ENCODE measurements at places on chromosomes 3 and 15. TPM values are rescaled to one million over a fixed set of nuclear protein-coding genes. Genes with fewer than 3 reads are reported as not detected.
A peak's percentile ranks its signal among the peaks of the same experiment; 100 is the strongest.

Gene CFAP100
- not detected for total RNA-seq

Gene MOBP
- not detected for total RNA-seq

Gene GP5
- 0.11 TPM for total RNA-seq

Gene AADAC
- not detected for total RNA-seq

Gene SPESP1
- 3.4 TPM for total RNA-seq

Gene KCNMB3
- 0.38 TPM for total RNA-seq

Gene MRPS25
- total RNA-seq: 27.2 TPM

Gene LRRC49
- 10.3 TPM for total RNA-seq

Gene PAQR5
- 4.6 TPM for total RNA-seq

Gene SLC28A2
- total RNA-seq: not detected

Gene RBMS3
- 40.0 TPM for total RNA-seq

Gene CHSY1
- total RNA-seq: 31.3 TPM

Gene SRP14
- 257 TPM for total RNA-seq

Gene COL6A5
- total RNA-seq: not detected

Gene NR1I2
- not detected for total RNA-seq

Gene SMCO1
- not detected for total RNA-seq

- H3K36me3 ChIP-seq: no peaks in the 10 kb centered on the region
- no peaks in the 10 kb centered on the region for H3K4me1 ChIP-seq
- no peak overlapping the region for H3K4me3 ChIP-seq
- DNase-seq: no peak
- no peak overlapping the region for H3K27ac ChIP-seq
Measured at GRCh38 chr3:114186501-114186900, 7.6 kb upstream of the DRD3 start.

GRCh38 chr3:54968546-54969172, 40.8 kb upstream of the LRTM1 start:
- no peaks in the 10 kb centered on the region for H3K27me3 ChIP-seq
- DNase-seq: peak; percentile 66
- no peaks in the 10 kb centered on the region for H3K36me3 ChIP-seq

DNA sequence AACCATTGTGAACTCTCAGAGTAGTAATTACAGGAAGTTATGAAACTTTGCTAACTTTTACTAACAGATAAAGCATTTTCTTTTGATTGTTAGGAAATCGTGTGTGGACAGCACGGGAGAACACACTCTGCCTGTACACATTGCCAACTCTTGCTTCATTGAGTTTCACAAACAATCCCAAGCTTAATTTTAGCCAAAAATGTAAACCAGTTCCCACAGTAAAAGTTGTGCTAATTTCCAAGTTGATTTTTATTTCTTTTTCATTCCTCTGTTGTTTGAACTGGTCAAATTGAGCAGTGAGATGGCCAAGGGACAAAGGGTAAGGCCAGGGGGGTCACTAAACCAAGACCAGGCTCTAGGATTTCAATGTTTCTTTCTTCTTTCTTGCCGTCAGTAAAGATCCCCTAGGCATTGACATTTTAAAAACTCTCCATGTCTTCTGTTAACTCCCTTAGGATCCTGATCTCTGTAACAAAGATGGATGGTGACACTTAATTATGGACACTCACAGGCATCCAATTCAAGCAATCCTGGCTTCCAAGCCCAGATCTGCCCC, 414.9 kb downstream of the RBMS3 start:
- H3K36me3 ChIP-seq: peaks cover 3% of the 10 kb centered on the region
- peak overlapping the region; percentile 98 for H3K27ac ChIP-seq
- H3K27me3 ChIP-seq: no peaks in the 10 kb centered on the region
- H3K4me3 ChIP-seq: peak overlapping the region; percentile 52

- no peak overlapping the region for H3K4me3 ChIP-seq
- H3K36me3 ChIP-seq: no peaks in the 10 kb centered on the region
- no peaks in the 10 kb centered on the region for H3K27me3 ChIP-seq
Measured at GRCh38 chr3:183265834-183266417, 12.9 kb downstream of the B3GNT5 start.

- no peaks in the 10 kb centered on the region for H3K36me3 ChIP-seq
- H3K4me3 ChIP-seq: peak within 1 kb of the TSS; percentile 73
- DNase-seq: peak; percentile 77
- no peaks in the 10 kb centered on the region for H3K27me3 ChIP-seq
Measured at GRCh38 chr3:119579366-119580066, at the start of gene ADPRH. Gene ADPRH (plus strand): TSS chr3:119579492. CDS start chr3:119582170, 2,678 bp downstream.

DNA sequence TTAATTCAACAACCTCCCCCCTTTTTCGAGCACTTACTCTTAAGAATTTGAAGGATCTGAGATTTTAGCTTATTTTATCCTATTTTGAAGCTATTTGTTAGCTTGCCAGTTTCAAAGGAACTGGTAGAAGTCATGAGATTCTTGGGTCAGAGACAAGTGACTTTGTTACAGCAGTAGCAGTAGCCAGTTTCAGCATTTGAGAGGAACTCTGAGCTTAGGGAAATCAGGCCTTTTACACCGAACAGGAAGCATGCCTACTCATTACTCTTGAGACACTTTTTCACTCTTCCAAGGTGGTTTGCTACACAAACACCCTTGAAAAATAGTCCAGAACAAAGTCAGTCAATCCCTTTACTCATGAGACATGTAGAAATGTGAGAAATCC, 24.5 kb upstream of the TM4SF1 start:
- no peak overlapping the region for H3K4me3 ChIP-seq
- DNase-seq: no peak
- no peak overlapping the region for H3K27ac ChIP-seq

GRCh38 chr3:72559385-72559784, 288.9 kb downstream of the SHQ1 start:
- no peak overlapping the region for H3K4me3 ChIP-seq
- no peak overlapping the region for H3K27ac ChIP-seq

GRCh38 chr3:9779721-9780457, 10.1 kb upstream of the CAMK1 start:
- peaks cover 15% of the 10 kb centered on the region for H3K36me3 ChIP-seq
- no peaks in the 10 kb centered on the region for H3K27me3 ChIP-seq
- H3K4me1 ChIP-seq: peaks cover 23% of the 10 kb centered on the region
- H3K4me3 ChIP-seq: no peak overlapping the region
- DNase-seq: no peak
- H3K27ac ChIP-seq: 0 out of 2 replicates have a peak overlapping the region, but pooled peaks have one; percentile 93

- no peaks in the 10 kb centered on the region for H3K36me3 ChIP-seq
- no peak overlapping the region for H3K27ac ChIP-seq
- peak; percentile 17 for DNase-seq
- peaks cover 15% of the 10 kb centered on the region for H3K4me1 ChIP-seq
- H3K4me3 ChIP-seq: no peak overlapping the region
- no peaks in the 10 kb centered on the region for H3K27me3 ChIP-seq
Measured at GRCh38 chr3:117748131-117748530, 1038.6 kb downstream of the TUSC7 start.

DNA sequence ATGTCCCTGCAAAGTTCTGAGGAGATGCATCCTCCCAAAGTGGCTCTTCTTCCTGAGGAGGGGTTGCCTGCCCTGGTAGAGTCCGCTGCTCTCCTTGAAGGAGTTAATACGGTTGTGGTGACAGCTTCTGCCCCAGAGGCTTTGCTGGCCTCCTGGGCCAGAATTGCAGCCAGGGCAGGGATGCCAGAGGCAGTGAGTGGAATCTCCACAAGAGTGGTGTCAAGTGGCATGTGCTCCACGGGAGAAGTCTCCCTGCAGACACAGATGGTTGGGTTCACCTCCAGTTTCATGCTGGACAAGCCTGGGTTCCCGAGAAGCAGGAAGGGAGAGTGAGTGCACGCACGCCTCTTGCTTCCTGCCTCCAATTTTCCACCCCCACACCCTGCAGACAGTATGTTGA, 105.5 kb downstream of the SLC25A26 start:
- H3K27ac ChIP-seq: no peak overlapping the region
- no peaks in the 10 kb centered on the region for H3K4me1 ChIP-seq
- H3K4me3 ChIP-seq: no peak overlapping the region
- no peaks in the 10 kb centered on the region for H3K27me3 ChIP-seq
- H3K36me3 ChIP-seq: no peaks in the 10 kb centered on the region

- H3K4me1 ChIP-seq: peaks cover 11% of the 10 kb centered on the region
- DNase-seq: no peak
- no peaks in the 10 kb centered on the region for H3K27me3 ChIP-seq
- H3K36me3 ChIP-seq: peaks cover 18% of the 10 kb centered on the region
- H3K4me3 ChIP-seq: no peak overlapping the region
- no peak overlapping the region for H3K27ac ChIP-seq
Measured at GRCh38 chr15:40747685-40748631, 7.1 kb downstream of the RMDN3 start.

DNA sequence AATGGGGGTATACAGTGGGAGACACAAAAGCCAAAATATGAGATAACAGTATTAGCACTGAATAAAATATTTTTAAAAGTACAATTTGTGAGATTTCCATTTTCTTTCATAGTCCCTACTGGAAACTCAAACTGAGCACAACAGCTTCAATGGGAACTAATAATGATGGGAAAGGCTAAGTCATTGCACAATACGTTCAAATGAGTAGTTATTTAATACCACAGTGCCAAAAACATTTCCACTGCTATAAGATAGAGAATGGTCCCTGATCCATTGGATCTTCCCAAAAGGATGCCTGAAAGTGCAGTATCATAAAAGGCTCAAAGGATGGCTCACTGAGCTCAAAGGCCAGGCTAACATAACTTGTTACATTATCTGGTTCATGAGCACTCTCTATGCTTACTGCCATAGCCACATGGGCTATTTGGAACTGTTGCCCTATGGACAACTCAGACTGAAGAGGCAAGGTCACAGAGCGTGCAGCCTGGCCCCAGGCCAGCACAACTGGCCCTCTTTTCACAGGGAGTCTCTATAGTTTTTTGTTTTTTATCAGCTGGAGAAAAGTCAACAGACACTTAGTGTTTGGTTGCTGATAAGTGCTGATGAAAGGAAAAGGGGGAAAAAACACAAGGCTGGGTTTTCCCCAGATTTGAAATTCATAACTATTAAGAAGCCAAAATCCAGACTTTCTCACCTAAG, 54.1 kb upstream of the PPIB start:
- no peak overlapping the region for H3K27ac ChIP-seq
- H3K4me3 ChIP-seq: no peak overlapping the region
- peak; percentile 36 for DNase-seq
- H3K27me3 ChIP-seq: no peaks in the 10 kb centered on the region

- no peak overlapping the region for H3K27ac ChIP-seq
- no peaks in the 10 kb centered on the region for H3K36me3 ChIP-seq
- DNase-seq: peak; percentile 21
- no peak overlapping the region for H3K4me3 ChIP-seq
- H3K4me1 ChIP-seq: peaks cover 4% of the 10 kb centered on the region
- no peaks in the 10 kb centered on the region for H3K27me3 ChIP-seq
Measured at GRCh38 chr15:95988574-95988887, 342.0 kb upstream of the NR2F2 start.

DNA sequence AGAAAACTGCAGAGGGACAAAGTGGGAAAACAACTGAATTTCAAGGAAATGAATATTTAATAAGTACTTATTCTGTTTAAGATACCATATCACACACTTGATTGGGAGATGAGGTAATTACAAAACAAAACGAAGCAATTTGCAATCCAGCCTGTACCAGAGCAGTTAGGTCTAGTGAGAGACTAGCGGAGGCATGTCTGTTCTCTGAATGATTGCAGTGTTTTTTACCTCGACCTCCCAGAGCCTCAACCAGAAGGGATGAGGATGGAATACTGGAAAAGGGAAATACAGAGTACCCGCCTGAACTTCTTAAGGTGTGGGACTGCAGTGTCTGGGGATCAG, 59.5 kb downstream of the PIK3CB start:
- DNase-seq: peak; percentile 15
- no peaks in the 10 kb centered on the region for H3K27me3 ChIP-seq
- 0 out of 2 replicates have a peak overlapping the region, but pooled peaks have one; percentile 11 for H3K4me3 ChIP-seq
- peaks cover 21% of the 10 kb centered on the region for H3K4me1 ChIP-seq
- H3K27ac ChIP-seq: peak overlapping the region; percentile 66

GRCh38 chr15:74830868-74831267, 4.4 kb downstream of the CPLX3 start:
- no peaks in the 10 kb centered on the region for H3K36me3 ChIP-seq
- no peak overlapping the region for H3K4me3 ChIP-seq
- no peak overlapping the region for H3K27ac ChIP-seq
- no peak for DNase-seq
- H3K4me1 ChIP-seq: no peaks in the 10 kb centered on the region

GRCh38 chr15:83695901-83696425, 42.0 kb downstream of the ADAMTSL3 start:
- H3K27me3 ChIP-seq: no peaks in the 10 kb centered on the region
- DNase-seq: no peak
- no peaks in the 10 kb centered on the region for H3K4me1 ChIP-seq

DNA sequence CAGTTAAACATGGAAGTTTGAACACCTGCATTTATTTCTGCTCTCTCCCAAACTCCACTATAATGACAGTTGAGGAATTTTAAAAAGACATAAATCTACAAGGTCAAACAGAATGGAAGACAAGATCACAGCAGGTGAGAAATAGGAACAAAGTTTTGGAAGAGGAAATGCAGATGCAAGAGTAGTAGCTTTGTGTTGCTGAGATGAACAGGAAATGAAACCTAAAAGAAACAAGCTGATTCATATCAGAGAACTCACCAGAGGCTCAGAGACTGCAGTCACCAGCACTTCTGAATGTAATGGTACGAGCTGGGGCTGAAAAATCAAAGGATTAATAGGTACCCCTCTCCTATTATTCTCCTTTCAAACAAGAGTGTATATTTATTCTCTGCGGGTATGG, 459.9 kb downstream of the RAP2B start:
- no peaks in the 10 kb centered on the region for H3K4me1 ChIP-seq
- no peak overlapping the region for H3K4me3 ChIP-seq
- H3K27me3 ChIP-seq: no peaks in the 10 kb centered on the region
- no peak for DNase-seq
- H3K36me3 ChIP-seq: no peaks in the 10 kb centered on the region

- no peaks in the 10 kb centered on the region for H3K27me3 ChIP-seq
- H3K36me3 ChIP-seq: no peaks in the 10 kb centered on the region
- DNase-seq: no peak
- peaks cover 12% of the 10 kb centered on the region for H3K4me1 ChIP-seq
- no peak overlapping the region for H3K4me3 ChIP-seq
- no peak overlapping the region for H3K27ac ChIP-seq
Measured at GRCh38 chr15:33859992-33860545, 108.2 kb upstream of the CHRM5 start.

DNA sequence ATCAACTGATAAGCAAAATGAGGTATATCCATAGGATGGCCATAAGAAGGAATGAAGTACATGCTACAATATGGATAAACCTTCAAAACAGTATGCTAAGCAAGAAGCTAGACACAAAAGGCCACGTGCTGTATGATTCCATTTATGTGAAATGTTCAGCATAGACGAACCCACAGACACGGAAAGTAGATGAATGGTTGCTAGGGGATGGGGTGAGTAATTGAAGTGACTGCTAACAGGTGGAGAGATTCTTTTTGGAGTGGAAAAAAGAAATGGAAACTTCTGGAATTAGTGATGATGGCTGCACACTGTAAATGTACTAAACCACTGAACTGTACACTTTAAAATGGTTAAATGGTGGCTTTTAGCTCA, 630 bp upstream of the EFCAB12 start:
- H3K4me1 ChIP-seq: no peaks in the 10 kb centered on the region
- peak; percentile 21 for DNase-seq
- peak overlapping the region; percentile 82 for H3K4me3 ChIP-seq
- peaks cover 28% of the 10 kb centered on the region for H3K36me3 ChIP-seq
- H3K27me3 ChIP-seq: no peaks in the 10 kb centered on the region

GRCh38 chr3:113556946-113557335, 24.6 kb downstream of the SIDT1 start:
- no peak overlapping the region for H3K27ac ChIP-seq
- peaks cover 9% of the 10 kb centered on the region for H3K4me1 ChIP-seq
- H3K4me3 ChIP-seq: no peak overlapping the region
- peaks cover 5% of the 10 kb centered on the region for H3K27me3 ChIP-seq

GRCh38 chr3:53778153-53778552, 68.1 kb downstream of the CHDH start:
- no peak overlapping the region for H3K4me3 ChIP-seq
- no peak for DNase-seq
- H3K27ac ChIP-seq: no peak overlapping the region
- no peaks in the 10 kb centered on the region for H3K36me3 ChIP-seq
- no peaks in the 10 kb centered on the region for H3K27me3 ChIP-seq
